ENCODE measurements at places on chromosomes 7 and 10.
A peak's percentile ranks its signal among the peaks of the same experiment; 100 is the strongest.

DNA sequence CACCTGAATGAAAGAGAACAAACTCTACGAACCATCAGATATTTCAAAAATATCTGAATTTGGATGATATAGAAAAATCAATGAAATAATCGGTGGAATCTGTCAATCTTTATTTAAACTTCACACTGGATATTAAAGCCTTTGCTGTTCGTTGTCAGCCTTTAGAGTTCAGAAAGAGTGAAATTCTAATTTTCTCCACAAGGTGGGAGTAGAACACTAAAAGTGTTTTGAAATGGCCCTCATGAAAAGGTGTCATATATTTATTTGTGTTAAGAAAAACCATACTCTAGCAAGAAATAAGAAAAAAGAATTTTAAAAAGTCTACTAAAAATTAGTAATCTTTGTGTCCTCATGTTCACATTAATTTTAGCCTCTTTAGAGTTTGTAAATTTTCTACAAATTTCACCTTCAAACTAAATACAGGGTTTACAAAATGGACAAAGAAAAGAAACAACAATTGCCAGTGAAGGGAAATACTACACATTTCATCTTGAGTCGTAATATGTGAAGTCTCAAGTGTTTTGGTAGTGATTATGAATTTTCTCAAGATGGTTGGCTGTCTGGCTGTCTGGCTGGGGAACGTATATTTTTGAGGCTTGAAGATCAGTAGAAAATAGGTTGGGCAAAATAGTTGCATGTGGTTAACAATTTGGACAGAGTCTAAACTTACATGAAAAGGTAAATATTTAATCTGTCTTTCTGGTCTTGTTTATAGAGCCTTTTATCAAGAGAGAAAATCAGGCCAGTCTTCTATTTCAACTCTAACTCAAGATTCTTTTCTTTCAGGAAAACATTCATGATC, 43.7 kb downstream of the DNAJB9 start:
- DNase-seq = peak; percentile 40

DNA sequence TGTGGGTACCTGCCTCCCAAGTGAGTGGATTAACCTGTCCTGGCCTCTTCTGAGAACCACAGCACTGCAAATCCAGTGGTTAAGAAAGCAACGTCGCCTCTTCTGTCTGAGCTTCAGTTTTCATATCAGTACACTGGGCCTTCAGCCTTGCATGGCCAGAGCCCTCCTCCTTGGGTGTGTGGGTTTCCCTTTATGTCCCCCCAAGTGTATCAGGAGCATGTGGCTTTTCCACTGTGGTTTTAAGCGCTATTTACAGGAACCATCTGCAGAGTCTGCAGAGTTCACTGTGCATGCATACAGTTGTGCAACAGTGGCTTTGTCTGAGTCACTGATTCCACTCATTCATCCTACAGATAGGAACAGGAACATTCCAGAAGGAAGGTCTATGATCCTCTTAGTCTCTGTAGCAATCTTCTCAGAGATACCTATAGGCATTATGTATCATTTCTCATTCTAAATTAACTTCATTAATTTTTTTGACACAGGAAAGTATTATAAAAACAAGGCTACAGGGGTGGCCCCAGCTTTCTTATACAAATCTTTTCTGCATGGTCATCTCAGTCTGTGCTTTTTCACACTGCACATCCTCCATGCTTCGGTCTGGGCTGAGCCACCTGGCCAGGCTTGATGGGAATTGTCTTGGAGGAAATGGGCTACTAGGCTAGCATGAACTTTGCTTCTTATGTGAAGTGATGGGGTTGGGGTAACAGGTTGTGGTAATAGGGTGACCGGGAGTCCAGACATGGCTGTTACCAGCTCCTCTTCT, 17.1 kb downstream of the MBL2 start:
- DNase-seq = no peak

- peak; percentile 67 for DNase-seq
Observed at GRCh38 chr10:127945341-127945758, 38.4 kb downstream of the PTPRE start.

GRCh38 chr7:116988363-116988989, 35.2 kb downstream of the ST7 start:
- no peak for DNase-seq

DNA sequence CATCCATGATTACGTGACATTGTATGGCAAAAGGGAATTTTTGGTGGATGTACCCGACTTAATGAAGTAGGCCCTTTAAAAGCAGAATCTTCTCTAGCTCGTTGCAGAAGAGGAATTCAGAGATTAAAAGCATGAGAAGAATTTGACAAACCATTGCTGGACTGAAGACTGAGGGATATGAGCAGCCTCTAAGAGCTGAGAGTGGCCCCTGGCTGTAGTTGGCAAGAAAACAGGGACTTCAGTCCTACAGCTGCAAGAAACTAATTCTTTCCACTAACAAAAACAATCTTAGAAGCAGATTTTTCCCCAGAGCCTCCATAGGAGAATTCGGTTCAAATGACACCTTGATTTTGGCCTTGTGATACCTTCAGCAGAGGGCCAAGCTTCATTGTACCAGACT, 34.1 kb downstream of the MACC1 start:
- no peak for DNase-seq

DNA sequence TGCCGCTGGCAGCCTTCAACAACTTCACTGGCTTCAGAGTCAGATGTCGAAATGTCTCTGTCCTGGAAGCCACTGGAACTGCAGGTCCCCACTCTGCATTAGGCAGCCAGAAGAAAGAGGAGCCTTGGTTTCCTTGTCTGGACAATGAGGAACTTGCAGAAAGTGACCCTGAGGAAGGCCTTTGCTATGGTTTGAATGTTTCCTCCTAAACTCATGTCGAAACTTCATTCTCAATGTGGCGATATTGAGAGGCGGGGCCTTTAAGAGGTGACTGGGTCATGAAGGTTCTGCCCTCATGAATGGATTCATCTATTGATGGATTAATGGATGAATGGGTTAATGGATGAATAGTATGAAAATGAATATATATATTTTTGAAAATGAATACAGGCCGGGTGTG, 61.6 kb upstream of the GPR26 start:
- no peak for DNase-seq
